Spinal cord (tissue), 10 donors: ENCODE measurements at places on chromosomes 6 and 20. TPM values are rescaled to one million over a fixed set of nuclear protein-coding genes. Genes with fewer than 3 reads are reported as not detected.

Gene MRPL14
- polyA plus RNA-seq = 34.6 TPM

Gene PRPF6
- 89.2 TPM for polyA plus RNA-seq

Gene ECT2L
- polyA plus RNA-seq = 0.67 TPM

Gene ZBP1
- 0.14 TPM for polyA plus RNA-seq

Gene GRM1
- 8.6 TPM for polyA plus RNA-seq

Gene SPAG4
- 7.7 TPM for polyA plus RNA-seq

Gene OVOL2
- polyA plus RNA-seq = 0.38 TPM

Gene DNPH1
- polyA plus RNA-seq = 63.9 TPM

Gene TRIM15
- not detected for polyA plus RNA-seq

Gene ADGRF1
- 0.39 TPM for polyA plus RNA-seq

Gene PSORS1C1
- 0.40 TPM for polyA plus RNA-seq

Gene VNN1
- 0.08 TPM for polyA plus RNA-seq

Gene OR2B3
- polyA plus RNA-seq = not detected

Gene TPBG
- 23.4 TPM for polyA plus RNA-seq

Gene ERVFRD-1
- 0.18 TPM for polyA plus RNA-seq

Gene FANCE
- polyA plus RNA-seq = 14.5 TPM

Gene LGSN
- polyA plus RNA-seq = 0.06 TPM

Gene TGM2
- polyA plus RNA-seq = 23.7 TPM

Gene HLA-DMA
- polyA plus RNA-seq = 3.1 TPM

Gene TNNC2
- polyA plus RNA-seq = 3.2 TPM

Gene ZC3H12D
- 0.99 TPM for polyA plus RNA-seq

Gene PAK5
- 17.8 TPM for polyA plus RNA-seq

Gene ESR1
- polyA plus RNA-seq = 1.6 TPM

Gene PRSS16
- polyA plus RNA-seq = 1.0 TPM

Gene ANGPT4
- 0.50 TPM for polyA plus RNA-seq

Gene DSP
- polyA plus RNA-seq = 8.4 TPM

Gene TRIM31
- not detected for polyA plus RNA-seq

Gene SLPI
- polyA plus RNA-seq = 5.2 TPM

Gene MLN
- 0.48 TPM for polyA plus RNA-seq

Gene HLA-DOA
- 1.4 TPM for polyA plus RNA-seq

Gene BHLHE23
- polyA plus RNA-seq = not detected

Gene GHRH
- polyA plus RNA-seq = not detected

Gene KIF6
- polyA plus RNA-seq = 2.4 TPM

Gene SNTA1
- polyA plus RNA-seq = 35.3 TPM
